ENCODE measurements at places on chromosomes 13 and 19.

DNA sequence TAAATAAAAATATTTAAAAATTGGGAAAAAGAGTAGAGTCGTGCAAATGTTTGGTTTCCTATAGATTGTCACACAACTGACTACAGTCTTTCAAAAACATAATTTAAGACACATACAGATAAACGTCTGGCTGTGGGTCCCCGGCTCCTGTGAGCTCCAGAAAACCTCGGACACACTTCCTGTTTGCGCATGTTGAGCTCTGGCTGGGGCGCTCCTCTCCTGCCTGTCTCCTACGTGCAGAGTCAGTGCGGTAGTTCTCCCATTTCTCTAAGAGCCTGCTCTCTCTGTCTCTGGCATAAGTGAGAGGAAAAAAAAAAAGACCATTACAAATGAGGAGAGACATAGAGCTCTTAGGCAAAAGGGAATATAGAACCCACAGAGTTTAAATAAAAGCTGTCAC lies 128.2 kb upstream of the OBI1 start:
- no peak for DNase-seq

DNA sequence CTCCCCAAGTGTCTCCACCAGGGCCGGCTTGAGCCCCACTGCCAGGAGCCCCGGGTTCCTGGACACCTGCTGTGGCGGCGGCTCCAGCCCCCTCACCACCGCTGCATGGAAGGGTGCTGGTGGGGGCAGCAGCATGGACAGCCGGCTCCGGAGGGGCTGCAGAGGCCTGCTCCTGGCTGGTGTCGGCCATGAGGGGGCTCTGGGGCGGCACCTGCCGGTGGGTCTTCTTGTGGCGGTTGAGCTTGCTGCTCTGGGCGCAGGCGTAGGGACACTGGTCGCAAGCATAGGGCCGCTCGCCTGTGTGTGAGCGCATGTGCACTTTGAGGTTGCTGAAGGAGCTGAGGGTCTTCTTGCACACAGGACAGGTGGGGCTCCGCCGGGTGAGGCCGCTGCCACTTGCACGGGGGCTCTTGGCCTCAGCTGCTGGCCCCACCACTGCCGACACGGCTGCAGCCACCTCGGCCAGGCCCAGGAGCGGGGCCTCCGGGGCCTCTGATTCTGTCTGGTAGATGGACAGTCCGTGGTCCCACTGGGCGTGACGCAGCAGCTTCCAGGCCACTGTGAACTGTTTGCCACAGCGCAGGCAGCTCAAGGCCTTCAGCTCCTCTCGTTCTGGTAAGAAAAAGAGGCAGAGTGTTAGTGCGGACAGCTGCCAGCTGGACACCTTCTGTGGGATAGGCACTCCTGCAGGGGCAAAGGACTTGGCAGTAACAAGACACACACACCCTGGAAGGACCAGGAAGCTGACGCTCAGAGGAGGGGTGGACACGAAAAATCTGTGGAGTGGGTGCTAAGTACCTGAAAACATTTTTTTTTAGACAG lies 4.1 kb downstream of the ZNF296 start:
- DNase-seq, result no peak

GRCh38 chr13:29710511-29710910 lies 115.0 kb upstream of the SLC7A1 start:
- no peak for DNase-seq

DNA sequence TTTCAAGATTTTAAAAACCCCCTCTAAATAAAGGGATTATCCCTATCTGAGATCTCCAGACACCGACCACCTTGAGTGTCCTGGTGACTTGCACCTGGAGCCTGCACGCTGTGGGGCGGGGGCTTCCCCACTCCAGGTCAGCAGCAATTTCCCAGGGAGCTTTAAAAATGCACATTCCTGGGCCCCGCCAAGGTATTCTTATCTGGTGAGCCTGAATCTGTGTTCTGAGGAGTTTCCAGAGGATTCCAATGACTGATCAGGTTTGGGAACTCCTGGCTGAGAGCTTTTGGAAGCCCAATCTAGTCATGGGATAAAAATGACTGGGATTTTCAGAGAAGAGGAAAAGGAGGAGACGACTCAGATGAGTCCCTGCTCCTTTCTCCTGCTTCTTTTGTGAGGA lies 66.1 kb downstream of the FGF9 start:
- DNase-seq, result no peak

DNA sequence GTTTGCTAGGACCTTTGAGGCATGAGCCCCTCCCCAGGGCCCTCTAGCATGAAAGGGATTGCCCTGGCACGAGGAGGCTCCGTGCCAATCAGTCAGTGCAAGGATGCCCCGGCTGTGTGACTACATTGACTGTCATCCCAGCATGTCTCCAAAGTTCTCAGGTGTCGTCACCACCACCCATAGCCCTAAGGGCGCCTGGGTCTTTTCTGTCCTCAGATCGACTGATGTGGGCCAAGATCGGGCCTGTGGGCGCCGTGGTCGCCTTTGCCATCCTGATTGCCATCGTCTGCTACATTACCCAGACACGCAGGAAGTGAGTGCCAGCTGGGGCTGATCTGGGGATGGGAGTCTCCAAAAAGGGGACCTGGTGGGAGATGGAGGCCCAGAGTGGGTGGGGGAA lies 18.4 kb downstream of the MAG start:
- no peak for DNase-seq

DNA sequence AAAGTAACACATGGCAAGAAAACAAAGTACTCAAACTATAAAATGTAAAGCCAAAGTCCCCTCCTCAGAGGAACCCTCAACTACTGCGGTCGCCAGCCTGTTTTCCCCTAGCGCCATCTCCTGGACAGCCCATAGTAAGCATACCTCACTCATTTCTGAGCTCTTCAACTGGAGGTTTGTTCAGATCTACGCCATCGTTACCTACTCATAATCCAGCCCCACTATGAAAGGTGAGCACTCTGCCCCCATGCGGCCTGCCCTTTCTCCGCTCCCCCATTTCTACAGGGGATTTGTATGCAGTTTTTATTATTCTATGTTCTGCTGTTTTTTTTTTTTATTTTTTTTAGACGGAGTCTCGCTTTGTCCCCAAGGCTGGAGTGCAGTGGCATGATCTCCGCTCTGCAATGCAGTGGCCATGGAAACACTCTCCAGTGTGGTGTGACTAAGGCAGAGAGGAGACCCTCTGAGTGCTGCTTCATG lies 26.2 kb downstream of the OPA3 start:
- DNase-seq, result no peak

GRCh38 chr13:73998631-73999030 lies 135.6 kb downstream of the KLF12 start:
- no peak for DNase-seq

GRCh38 chr13:52712385-52712784 lies 27.2 kb downstream of the CNMD start:
- no peak for DNase-seq

DNA sequence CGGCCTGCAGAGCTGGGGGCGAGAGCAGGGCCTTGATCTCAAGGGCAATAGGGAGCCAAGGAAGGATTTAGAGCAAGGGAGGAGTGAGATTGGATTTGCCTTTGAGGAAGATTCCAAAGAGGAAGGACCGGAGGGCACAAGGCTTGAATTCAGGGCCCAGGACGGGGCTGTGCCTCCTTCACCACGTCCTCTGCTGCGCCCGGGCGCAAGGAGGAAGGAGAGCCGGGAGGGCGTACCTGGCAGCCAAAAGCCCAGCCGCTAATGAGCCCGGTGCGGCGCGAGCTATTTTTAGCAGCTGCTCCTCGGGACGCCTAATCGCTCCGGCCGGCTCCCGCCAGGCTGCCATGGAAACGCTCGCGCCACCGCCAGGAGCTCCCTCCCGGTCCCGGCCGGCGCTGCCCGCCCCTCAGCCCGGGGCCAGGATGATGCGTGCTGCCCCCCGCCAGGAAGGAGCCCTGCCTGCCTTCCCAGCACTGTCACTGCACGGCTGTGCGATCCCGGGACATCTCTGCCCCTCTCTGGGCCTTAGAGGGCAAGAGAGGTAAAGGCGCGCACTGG lies 31.3 kb downstream of the TINCR start:
- DNase-seq, result peak; percentile 9

- DNase-seq, result no peak
These were observed 2.0 kb upstream of the ARHGAP45 start for GRCh38 chr19:1064661-1065605.

DNA sequence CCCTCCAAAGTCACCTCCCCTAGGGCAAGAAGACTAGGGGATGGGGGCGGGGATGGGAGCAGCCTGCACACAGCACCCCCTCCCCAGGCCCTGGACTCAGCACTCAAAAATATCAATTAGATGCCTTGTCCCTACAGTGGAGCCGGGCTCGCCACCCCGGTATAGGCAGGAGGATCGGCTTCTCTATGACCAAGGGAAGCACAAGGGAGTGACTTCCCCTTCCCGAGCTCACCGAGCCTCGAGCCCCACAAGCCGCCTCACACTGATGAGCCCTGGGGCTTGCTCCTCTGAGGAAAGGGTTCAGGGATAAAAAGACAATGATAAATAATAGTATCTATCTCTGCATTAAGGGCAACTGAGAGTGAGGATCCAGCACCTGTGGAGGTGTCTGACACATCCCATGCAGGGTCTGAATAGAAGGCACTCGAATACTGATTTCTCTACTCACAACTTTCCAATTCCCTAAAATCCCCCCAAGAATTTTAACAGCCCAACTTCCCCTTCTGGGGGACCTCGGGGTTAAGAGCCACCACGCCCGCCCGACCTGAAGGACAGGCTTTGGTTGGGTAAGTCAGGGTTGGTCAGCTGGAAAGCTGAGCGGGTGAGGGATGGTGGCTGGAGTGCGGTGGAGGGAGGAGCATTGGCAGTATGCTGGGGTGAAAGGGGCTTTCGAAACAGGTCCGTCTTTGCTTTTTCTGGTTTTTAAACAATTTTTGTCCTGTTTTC lies 51.3 kb downstream of the STK24 start:
- DNase-seq, result no peak

DNA sequence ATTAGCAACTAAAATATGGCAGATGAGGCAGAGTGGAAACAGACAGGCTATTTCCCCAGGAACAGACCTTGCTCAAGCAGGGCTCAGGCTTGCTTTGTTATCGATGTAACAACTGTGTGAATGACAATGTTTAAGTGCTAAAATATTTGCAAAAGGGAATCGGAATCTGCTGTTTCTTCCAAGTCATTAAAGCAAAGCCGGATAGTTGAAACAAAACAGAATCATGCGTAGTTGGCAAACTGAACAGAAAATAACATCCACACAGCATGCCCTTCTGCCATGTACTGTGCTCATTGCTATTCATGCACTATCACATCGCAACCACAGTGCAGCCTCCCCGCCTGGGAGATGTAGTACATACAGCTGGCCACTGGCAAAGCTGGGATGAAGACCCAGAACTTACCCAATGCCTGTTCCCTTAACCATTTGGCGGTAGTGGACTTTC lies 799.1 kb downstream of the DIAPH3 start:
- DNase-seq, result no peak

GRCh38 chr13:79939689-79940088 lies 401.2 kb downstream of the SPRY2 start:
- no peak for DNase-seq

GRCh38 chr13:49140910-49141611 lies 79.1 kb upstream of the MLNR start:
- no peak for DNase-seq

DNA sequence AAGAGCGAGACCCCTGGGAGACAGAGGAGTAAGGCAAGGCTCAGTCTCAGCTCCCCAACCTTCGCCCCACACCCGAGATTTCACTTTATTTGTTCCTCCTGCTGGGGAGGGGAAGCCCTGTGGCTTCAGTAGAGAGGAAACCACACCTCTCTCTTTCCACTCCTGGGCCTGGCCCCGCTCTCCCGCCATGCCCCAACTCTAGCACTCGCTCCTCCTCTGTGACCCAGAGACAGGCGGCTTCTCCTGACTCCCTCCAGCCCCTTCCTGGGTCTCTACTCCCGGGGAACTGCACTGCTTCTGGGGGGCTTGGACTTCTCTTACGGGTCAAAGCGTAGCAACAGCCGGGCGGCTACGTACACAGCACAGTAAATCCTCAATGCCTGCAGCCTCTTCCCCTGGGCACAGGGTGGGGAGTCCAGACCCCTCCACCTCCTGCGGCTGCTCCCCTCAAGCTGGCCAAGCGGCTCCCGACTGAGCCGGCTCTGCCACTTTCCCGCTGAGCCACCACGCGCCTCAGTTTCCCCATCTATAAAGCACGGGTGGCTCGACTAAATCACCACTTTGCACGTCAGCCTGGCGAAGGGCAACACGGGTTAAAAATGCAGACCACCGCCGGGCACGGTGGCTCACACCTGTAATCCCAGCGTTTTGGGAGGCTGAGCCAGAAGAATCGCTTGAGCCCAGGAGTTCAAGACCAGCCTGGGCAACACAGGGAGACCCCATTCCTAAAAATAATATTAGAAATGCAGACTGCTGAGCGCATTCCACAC lies 1.4 kb downstream of the RNF126 start:
- no peak for DNase-seq

GRCh38 chr13:29583073-29583785 lies 12.3 kb downstream of the SLC7A1 start:
- no peak for DNase-seq

DNA sequence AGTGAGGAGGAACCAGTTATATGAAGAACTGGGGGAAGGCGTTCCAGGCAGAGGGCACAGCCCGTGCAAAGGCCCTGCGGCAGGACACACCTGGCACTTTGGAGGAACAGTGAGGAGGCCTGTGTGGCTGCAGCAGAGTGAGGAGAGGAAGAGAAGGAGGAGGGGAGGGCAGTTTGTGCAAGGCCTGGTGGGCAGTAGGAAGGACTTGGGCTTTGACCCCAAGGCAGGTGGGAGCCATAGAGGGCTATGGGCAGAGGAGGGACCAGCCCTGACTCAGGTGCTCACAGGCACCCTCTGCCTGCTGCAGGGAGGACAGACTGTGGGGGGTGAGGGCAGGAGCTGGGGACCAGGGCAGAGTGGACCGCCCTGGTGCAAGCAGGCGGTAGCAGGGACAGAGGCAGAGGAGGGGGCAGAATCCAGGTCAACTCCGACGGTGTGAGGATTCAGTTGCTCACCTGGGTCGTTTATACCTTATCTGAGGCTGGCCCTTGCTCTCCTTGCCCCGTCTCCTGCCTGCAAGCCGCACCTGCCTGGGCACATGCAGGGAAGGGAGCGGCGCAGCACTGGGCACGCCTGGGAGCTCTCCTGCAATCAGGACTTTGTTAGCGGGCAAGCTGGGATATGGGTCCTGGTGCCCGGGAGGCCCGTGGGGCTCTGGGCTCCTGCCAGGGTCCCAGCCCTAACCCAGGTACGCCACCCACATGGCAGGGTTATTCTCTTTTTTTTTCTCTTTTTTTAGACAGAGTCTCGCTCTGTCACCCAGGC lies 34.8 kb downstream of the NFIC start:
- no peak for DNase-seq

GRCh38 chr13:24087605-24088225 lies 72.8 kb upstream of the SPATA13 start:
- no peak for DNase-seq

GRCh38 chr13:100090861-100091260 lies 2.0 kb downstream of the PCCA start:
- no peak for DNase-seq

GRCh38 chr13:28494778-28495537 lies at the start of gene FLT1:
TSS of gene FLT1 (minus strand) at chr13:28495128. CDS start at chr13:28494843, 285 bp downstream.
- no peak for DNase-seq

DNA sequence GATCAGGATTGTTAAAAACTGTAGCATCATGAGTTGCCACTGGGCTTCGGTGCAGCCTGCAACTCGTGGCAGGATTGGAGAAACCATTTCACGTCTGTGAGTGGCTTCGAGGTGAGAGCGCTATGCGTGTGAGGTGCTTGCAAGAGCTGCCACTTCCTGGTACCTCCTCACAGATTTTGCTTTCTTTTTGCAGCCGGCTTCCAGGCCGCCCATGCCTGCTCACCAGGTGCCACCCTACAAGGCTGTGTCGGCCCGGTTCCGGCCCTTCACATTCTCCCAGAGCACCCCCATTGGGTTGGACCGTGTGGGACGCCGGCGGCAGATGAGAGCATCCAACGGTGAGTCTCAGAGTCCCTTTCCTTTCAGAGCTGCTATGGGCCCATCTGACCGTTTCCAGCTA lies 57.9 kb upstream of the C1QTNF9 start:
- DNase-seq, result no peak

All from fibroblast of skin of left biceps (primary cell).